Activated CD4-positive, alpha-beta T cell treated with anti-CD3 and anti-CD28 coated beads for 48 hours (primary cell): ENCODE measurements at places on chromosomes 6 and 20.

DNA sequence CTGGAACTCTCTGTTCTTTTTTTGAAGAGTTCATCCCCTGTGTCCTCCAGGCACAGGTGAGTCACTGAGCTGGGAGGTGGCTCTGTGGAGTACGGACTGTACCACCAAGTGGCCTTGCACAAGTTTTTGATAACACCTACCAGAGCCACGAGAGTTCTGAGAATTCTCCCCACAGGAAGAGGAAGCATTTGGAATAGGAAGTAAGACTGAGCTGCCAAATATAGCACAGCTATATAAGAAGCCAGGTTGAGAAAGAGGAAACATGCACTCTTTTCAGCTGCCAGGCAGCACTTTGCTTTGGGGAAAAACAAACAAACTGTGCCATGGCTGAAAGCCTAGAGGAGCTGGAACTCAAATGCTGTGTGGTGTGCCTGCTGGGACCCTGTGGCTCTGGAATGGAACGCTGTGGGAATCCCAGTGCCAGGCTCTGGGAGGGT, 70.8 kb upstream of the RIPOR2 start:
- peak; percentile 41 for DNase-seq

- DNase-seq = no peak
These were observed 75.5 kb downstream of the ANKS1A start for GRCh38 chr6:34964564-34964963.

- DNase-seq = no peak
These were observed 8.0 kb upstream of the COL21A1 start for GRCh38 chr6:56255349-56255748.

DNA sequence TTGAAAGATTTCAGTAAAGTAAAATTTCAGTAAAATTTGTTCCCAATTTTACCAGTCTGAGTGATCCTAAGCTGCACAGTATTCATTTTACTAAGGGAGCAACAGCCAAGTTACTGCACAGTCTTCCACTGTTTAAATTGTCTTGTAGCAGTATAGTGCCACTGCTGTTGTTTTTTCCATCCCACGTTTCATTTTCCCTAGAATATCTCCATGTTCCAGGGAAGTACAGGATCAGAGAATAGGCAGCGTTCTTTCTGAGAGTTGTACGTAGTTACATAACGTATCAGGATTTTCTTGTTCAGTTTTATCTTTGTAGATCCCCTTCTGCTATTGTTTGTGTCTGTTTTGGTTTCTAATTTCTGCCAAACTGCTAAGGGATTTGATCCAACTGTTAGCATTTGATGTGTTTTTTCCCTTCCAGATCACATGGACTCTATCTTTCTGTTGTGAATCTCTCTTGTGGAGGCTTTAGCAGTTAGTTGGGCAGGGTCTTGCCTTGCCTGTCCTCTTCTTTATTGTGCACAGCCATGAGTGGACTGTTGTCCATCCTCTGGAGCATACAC, 38.4 kb downstream of the BCKDHB start:
- DNase-seq = no peak

GRCh38 chr20:1621316-1621715, 1.5 kb upstream of the SIRPB1 start:
- no peak for DNase-seq

- no peak for DNase-seq
These were observed 176.4 kb downstream of the SOX4 start for GRCh38 chr6:21769968-21770367.

GRCh38 chr20:46666818-46667515, 15.7 kb upstream of the SLC13A3 start:
- DNase-seq = no peak

DNA sequence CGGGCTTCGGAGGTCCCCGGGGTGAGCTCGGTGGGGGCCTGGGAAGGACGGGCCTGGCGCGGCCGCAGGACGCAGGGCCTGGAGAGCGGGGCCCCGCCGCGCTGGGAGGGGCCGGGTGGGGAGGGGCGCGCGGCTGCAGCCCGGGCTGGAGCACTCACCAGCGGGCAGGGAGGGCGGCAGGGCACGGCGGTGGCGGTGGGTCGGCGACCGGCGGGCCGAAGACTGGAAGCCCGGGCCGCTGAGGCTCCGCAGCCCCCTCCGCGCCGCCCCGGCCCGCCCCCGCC, at the start of gene GATA5:
TSS of gene GATA5 (minus strand) at position 224 of the 284 bp plus-strand sequence. CDS start 474 bp downstream, outside the sequence.
- no peak for DNase-seq

DNA sequence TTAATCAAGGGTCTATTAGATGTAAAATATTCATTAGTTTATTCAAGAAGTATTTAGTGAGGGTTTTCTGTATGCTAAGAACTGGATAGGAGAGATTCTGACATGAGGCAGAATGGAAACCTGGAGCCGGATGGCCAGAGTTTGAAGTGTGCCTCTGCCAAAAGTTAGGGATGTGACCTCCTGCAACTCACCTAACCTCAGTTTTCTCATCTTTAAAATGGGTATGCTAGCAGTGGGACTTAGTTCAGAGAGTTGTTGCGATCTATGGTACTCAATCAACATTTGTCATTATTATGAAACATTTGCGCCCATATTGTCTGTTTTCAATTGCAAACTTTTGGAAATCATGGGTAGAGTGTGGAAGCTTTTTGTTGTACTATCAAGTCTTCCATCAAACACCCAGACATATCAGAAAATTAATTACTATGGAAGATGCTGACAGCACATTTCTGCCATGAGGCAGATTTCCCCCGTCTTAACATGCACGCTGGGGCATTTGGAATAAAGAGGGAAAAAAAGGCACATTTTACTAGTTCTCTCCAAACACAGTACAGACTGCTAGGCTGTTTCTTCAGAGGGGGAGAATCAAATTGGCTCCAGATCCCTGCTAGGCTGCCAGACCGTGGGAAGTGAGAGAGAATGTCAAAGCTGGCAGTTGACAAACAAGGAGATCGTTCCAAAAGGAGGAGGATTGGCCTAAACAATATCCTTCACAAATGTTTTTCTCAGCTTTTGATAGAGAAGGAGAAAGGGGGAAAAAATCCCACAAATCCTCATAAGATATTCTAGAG, 205.3 kb upstream of the TSHZ2 start:
- no peak for DNase-seq

DNA sequence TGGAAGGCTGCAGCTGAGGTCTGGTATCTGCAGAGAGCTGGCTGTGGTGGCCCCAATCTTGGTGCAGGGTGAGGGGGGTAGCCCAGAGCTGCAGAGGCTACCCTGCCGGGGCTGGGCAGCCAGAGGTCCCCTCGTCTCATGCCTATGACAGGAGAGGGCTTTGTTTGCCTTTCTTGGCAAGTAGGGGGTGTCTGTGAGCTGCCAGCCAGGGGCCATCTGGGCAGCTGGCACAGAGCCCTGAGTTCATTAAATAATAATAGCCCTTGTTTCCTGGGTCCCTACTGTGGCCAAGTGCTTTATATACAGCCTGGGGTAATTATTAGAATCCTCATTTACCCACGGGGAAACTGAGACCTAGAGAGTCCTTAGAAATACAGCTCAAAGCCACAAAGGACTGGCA, 66.6 kb downstream of the EZR start:
- DNase-seq = no peak

DNA sequence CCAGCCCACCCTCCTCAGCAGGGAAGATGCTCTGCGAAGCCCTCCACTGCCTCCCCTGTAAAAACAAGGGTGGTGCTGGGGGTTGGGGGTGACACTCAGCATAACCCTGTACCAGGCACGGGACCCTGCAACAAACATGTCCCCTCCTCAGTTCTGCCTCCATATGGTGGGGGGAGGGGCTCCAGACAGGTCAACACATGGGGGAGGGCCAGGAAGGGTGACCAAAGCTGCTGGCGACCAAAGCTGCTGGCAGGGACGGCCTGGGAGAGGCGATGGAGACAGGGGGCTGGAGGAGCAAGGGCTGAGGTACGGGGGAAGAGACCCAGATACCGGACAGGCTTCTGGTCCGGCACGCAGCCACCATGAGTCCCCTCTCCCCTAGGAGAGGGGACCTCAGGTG, 123.2 kb downstream of the TAF4 start:
- no peak for DNase-seq

GRCh38 chr20:63831646-63831992, 555 bp upstream of the ZBTB46 start:
- DNase-seq = no peak

DNA sequence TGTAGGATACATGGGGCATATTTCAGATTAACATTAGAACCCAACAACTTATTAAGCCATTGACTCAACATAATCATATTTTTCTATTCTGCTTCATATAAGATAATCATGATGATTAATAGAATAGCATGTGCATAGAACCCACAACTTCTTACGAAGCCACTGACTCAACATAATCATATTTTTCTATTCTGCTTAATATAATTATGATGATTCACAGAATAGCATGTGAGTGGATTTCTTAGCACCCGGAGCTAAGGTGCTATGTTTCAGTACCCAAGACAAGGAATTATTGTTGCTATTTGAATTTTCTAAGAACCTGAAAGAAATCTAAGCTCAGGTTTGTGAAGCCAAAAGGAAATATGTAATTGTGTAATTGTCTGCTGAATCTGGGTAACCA, 96.8 kb downstream of the TENT5A start:
- DNase-seq = no peak

GRCh38 chr20:63284083-63284440, 8.9 kb upstream of the COL20A1 start:
- no peak for DNase-seq

DNA sequence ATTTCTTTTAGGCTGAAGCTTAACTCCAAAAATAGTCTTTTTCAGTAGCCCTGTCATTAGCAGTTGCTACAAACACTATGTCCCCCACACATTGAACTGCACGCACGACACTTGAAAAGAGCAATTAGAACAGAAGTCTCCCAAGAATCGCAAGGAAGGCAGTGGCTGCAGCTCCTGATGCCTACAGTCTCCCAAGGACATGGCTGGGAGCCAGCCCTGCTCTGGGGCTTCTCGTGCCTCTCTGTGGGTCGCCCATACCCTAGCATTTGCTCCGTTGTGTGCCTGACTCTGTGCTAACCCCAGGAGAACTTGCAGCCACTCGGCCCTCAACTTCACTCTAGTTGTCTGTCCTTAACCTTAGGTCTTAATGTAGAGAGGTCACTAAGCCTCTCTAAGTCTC, 454.2 kb downstream of the PTPRT start:
- DNase-seq = no peak

DNA sequence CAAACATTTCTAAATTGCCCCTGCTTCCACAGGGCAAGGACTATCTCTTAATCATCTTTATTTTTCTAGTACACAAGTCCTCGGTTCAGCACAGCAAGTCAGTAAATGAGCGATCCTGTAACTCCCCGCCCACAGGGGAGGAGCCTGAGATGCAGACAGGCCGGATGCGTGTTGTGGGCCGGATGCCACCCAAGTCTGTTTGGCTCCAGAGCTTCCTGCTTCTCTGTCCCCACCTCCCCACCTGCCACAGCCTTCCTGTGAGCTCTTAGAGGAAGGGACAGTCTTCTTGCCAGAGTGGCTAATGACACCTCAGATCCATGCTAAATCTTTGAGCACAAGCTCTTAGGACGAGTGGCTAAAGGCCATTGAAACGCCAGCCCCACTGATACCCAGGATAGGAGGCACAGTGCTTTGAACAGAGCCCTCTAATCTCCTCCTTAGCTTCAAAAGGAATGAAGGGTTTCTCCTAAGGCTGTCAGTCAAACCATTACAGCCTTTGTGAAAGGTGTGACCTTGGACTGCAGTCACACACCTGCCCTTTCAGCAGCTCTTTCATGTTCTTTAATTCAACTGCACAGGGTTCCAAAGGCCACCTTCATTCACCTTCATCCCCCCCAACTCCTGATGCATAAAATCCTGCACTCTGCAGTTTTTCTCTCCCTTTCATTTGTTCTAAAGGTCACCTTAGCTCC, 264.3 kb downstream of the TFAP2C start:
- peak; percentile 30 for DNase-seq

DNA sequence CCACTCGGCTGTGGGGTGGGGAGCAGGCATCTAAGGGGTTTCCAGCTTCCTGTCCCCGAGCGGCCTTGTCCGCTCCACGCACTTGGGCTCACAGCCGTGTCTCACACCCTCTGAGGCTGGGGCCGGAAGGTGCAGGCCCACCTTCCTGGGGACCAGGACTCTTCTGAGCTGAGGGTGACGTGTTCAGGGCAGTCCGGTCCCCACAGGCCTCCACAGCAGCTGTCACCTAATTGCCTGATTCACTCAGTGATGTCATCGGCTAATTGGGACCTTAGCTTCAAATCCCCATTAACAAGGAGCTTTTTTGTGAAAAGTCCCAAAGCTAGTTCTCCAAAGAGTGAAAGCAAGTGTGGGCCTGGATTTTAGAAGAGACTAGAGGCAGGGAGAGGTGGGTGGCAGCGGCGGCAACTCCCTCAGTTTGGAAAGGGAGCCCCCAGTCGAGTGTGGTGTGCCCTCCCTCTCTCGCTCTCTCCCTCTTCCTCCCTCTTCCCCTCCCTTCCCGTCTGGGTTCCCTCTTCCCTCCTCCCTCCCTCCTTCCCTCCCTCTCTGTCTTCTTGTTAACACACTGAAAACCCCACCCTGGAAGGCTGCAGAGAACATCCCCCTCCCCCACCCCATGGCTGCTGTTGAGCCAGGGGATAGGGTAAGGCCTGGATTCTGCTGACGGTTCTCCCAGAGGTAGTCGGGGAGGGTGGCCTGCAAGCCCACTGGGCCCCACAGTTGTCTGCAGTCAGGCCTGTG, 39.0 kb downstream of the MYT1 start:
- DNase-seq = no peak

DNA sequence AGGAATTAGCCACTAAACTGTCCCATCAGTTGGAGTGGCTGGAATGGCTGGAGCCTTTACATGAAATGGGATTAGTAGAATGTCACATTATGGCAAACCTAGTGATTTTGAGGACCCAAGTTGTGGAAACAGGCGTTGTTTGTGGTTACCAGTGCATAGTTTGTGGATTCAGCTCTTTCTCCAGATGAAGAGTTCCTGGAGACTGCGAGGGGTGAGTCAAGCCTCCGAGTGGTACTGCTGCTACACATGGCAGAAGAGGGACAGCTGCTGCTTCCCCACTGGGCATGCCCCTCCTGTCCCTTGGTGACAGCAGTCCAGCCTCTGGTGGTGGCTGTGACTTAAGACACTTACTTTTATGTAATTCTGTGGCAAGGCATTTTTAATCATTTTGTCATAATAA, 94.2 kb upstream of the SCP2D1 start:
- no peak for DNase-seq

DNA sequence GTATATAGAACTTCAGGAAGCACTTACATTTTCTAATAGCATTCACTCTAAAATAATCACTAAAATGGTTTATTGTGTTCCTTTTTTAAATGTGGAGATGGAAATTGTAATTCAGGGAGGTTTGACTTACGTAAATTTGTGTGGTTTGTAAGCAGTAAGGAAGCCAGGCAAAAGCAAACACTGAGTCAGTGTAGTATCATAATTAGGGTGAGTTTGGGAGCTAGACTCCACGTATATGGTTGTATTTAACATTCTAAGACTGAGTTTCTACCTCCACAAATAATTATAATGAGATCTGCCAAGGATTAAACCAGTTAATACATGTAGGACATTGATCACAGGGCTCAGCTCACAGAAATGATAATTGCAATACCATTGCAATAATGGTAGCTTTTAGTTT, 425.5 kb downstream of the CBLN4 start:
- DNase-seq = no peak

DNA sequence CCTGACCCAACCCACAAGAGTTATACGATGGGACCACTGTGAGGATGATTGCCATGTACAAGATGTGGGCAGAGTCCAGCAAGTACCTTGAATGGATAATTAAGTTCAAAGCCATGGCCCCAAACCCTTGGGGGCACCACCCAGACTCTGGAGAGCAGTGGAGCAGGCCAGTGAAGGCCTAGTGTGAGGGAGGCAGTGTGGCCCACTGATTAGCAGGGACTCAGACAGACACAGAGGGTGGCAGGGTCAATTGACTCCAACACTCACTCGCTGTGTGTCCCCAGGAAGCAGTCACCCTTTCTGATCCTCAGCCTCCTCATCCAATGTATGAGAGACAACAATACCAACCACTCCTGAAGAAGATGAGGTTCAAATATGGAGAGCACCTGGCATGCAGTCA, 1.7 kb upstream of the BPIFA1 start:
- DNase-seq = no peak

GRCh38 chr6:54014440-54014839, 96.8 kb upstream of the MLIP start:
- DNase-seq = no peak
